ENCODE measurements at places on chromosomes 7 and 10.

- peak; percentile 56 for DNase-seq
Observed at GRCh38 chr7:75951506-75951905, 36.6 kb downstream of the POR start.

- no peak for DNase-seq
Observed at GRCh38 chr10:30963992-30964930, 67.4 kb downstream of the ZNF438 start.

GRCh38 chr10:3180355-3181025, 7.9 kb upstream of the PITRM1 start:
- no peak for DNase-seq

DNA sequence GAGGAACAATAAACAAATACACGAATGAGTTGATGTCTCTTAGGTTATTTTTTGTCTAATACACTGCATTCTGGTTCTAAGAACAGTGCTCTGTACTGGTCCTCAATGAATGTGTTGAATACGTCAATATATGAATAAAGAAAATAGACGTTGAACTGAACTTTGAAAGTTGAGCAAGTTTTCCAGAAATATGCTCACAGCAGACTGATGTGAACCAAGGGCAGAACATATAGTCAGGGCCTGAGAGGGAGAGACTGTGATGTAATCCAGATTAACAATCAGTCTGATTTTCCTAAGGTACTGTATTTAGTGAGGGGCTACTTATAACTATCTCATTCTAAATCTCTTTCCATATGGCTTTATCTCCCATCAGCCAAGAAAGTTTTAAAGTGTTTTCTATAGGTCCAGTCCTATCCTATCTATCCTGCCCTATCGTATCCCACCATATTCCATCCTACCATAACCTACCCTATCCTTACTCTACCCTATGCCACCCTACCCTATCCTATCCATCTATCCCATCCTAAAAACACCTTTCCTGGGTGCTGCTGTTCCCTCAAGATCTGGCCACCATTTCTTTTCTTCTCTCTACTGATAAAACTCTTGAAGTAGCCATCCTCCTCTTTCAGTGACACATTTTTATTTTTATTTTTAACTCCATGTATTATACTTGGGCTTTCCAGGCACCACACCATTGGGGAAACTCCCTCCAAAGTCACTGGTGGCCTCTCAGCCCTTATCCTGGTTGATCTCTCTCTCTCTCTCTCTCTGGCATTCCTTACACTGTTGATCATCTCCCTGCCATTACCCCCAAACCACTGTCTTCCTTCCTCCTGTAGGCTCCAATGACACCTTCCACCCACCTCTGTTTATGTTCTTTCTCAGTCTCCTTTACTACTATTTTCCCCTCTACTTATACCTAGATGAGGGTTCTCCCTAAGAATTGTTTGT, 212.3 kb upstream of the SLC26A5 start:
- no peak for DNase-seq

GRCh38 chr7:2495418-2496299, 19.5 kb upstream of the GRIFIN start:
- DNase-seq: no peak

- no peak for DNase-seq
Observed at GRCh38 chr7:154575497-154575896, 427.4 kb downstream of the PAXIP1 start.

DNA sequence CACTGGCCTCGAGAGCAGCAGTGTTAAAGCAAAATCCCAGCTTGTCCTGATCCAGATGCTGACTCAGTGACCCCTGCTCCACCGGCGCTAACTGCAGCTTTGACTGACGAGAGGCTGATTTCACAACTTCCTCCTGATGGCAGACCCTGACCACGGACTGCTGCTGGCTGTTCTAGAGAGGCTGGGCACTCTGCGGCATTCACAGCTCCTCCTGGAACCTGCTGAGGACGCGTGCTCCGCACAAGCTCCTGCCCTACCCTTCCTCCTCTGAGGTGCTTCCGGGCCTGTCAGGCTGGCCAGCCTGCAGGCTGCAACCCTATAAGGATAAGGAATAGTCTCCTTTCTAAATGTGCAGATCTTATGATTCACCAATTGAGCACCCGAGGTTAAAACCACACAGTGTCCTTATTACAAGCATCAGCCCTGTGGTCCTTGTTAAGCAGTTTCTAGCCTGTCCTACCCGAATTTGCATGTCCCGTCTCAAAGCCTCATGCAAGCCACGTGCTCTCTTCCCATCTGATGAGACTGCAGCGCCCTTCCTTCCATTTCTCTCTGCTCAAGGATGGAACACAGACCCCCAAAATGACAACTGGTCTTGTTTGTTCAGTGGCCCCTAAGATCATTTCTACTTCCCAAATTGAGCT, 35.5 kb upstream of the NCAPG2 start:
- no peak for DNase-seq

GRCh38 chr10:116098411-116099022, 174.5 kb downstream of the GFRA1 start:
- no peak for DNase-seq

- DNase-seq: no peak
Observed at GRCh38 chr10:11180228-11180627, 162.6 kb downstream of the CELF2 start.

DNA sequence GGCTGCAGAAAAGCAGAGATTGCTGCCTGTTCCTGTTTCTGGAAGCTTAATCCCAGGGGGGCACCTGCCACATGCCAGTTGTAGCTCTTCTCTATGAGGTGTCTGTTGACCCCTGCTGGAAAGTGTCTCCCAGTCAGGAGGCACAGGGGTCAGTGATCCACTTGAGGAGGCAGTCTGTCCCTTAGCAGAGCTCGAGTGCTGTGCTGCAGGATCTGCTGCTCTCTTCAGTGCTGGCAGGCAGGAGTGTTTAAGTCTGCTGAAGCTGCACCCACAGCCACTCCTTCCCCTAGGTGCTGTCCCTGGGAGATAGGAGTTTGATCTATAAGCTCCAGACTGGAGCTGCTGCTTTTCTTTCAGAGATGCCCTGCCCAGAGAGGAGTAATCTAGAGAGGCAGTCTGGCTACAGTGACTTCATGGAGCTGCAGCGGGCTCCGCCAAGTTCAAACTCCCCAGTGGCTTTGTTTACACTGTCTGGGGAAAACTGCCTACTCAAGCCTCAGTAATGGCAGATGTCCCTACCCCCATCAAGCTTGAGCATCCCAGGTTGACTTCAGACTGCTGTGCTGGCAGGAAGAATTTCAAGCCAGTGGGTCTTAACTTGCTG, 57.6 kb upstream of the CROT start:
- DNase-seq: no peak

DNA sequence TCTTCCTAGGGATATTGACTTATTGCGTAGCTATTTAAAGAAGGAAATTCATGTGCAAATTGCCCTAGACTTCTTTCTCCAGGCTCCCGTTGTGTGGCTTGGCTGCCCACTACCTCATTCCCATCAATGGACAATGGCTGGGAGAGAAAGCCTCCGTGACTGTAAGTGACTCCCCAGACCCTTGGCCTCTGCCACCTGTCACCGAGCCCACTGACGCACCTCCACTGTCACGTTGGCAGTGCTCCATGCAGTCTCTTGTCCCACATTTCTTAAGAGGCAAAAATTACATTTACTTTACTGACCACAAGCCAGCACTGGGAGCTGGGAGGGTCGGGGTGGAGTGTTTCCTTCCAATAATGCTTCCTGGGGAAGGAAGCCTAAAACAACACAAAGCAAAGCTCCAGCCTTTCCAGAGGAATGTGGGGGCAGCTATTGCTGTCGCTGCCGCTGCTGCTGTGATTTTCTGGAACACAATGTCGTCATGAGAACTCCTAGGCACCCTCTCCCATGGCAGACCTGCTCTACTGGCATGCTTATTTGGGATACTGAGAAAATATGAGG, 89.7 kb upstream of the STEAP1B start:
- no peak for DNase-seq

- no peak for DNase-seq
Observed at GRCh38 chr10:103504181-103504783, 10.8 kb downstream of the NEURL1 start.

DNA sequence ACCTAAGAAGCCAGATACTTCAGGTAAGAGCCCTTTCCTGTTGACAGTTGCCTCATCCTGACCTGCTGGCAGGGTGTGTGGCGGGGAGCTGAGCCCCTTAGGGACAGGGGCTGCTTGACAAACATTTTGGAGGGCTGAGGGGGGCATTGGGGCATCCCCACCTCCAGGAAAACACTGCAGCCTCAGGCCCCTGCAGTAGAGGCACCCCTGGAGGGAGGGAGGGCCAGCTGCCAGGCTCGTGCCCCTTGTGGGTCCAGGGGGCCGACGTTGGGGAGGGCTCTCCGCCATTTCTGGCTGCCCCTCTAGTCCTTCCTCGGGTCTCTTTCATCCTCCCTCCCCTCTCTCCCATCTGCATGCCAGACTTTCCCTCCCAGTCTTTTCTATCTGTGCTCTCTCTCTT, 177.3 kb downstream of the RPS24 start:
- no peak for DNase-seq

DNA sequence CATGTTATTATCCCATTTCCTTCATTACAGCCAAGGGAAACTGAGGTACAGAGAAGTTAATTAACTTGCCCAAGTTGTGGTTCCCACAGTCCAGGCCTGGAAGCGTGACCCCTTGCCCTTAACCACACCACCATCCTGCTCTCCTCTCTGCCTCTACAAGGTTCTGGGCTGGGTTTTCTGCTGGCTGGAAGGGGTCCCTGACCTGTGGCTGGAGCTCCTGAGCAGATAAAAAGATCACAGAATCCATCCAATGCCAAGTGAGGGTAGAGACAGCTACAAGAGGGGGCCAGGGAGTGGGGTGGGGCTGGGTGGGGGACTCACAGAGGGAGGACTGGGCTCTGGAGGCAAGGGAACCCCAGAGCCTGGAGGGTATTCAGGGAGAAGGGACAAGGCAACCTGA, 9.7 kb downstream of the ASB10 start:
- no peak for DNase-seq

GRCh38 chr10:33655165-33655815, 320.8 kb upstream of the NRP1 start:
- no peak for DNase-seq

- no peak for DNase-seq
Observed at GRCh38 chr7:88396948-88397322, 90.2 kb upstream of the STEAP4 start.

DNA sequence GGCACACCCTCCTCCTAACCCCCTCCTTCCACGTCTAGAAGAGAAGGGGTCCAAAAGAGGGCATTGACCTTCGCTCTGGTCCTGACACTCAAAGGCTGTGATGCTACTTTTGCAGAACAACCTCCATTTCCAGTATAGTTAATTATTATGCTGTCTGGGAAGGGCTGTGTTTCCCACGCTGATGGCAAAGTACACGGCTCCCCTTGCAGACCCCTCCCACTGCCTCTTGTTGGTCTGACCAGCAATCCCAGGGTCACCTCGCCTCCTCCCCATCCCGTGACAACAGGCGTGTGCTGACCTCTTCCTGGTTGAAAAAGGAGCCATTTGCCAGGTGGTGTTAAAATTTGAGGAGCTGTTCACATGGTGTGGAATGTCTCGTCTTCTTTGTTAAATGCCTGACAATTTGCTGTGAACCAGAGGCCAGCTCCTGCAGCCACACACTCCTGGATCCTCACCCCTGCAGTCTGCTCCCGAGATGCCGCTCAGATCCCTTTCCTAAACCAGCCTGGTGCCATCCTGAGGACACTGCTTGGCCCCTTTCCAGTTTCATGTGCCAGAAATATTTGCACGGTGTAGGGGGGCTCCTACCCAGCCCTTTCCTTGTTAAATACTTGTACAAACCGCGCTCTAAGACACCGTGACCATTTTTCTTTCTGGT, 321.7 kb downstream of the WDR37 start:
- DNase-seq: no peak

DNA sequence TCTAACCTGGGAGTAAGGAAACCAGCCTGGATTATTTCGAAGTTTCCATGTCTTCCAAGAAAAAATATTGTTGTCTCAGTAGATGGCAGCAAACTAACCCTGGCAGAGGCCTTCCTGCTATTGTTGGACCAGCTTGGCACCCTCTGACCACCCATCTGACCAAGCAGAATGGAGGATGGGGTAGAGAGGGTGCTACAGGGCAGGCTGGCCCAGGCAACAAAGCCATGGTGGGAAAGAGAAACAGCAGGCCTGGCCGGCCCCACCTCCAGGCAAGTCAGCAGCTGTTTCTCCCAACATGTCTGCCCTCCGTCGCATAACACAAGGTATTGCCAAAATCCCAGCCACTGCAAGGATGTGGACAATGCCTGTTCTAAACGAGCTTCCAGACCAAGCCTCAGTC, 95.0 kb downstream of the FAM53B start:
- no peak for DNase-seq

DNA sequence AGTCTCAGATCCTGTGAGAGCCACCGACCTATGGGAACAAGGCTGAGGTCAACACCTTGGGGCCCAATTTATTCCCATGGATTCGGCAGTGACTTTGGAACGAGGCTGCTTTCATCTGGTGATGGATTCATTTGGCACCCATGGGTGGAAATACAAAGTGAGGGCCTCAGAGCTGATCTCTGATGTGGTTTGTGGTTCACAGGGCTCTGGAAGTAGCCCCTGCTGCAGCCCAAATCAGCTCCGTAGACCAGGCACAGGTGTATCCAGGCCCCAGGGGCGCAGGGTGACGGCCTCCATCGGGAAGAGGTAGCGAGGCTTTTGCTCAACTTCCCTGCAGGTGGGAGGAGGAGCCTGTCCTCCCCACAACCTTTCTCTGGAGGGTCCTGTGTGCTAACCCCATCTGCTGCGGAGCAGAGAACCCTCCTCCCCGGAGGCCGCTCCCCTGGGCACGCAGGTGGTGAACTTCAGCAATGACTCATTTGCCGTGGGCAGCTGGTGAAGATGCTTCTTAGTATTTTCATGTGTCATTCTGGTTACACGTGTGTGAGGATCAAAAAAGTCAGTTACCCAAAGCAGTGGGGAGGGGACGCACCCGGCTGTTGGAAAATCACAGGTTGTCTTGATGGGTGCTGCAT, 7.5 kb upstream of the JAKMIP3 start:
- DNase-seq: no peak

GRCh38 chr10:125377368-125377767, 217.0 kb upstream of the CTBP2 start:
- DNase-seq: no peak

GRCh38 chr7:139396323-139396951, 36.7 kb downstream of the LUC7L2 start:
- no peak for DNase-seq

GRCh38 chr7:39816462-39817060, 133.5 kb upstream of the CDK13 start:
- no peak for DNase-seq

DNA sequence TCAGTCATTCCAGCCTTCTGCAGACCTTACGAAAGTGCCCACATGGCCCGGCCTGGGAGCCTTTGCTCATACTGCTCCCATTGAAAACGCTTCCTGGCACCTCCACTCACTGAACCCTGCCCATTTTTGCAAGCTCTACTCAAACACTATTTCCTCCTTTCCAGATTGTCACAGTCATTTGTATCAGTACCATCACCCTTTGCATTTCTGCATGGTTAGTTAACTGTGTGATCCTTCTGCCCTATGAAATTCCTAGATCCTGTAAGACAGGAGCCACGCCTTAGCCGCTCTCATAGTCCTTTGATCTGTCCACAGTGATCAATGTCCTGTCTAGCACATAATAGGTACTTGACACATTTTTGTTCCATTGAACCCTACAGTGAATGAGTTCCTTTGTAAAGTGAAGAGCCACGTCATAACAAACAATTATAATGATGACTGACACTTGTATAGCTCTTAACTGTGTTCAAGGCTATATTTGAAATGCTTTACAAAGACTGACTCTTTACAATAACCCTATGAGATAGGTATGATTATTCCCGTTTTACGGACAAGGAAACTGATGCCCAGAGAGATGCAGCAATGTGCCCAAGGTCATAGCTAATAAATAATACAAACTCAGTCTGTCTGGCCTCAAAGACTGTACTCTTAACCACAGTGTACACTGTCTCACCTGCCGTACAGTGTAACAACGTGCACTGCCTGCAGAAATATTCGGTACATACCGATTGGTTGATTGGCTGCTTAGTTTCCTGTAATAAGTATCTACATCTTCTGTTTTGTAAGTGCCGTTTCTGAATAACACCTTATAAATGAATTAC, 16.6 kb upstream of the ITIH2 start:
- DNase-seq: no peak

All from AG09319 (cell line).